Activated CD4-positive, alpha-beta T cell treated with anti-CD3 and anti-CD28 coated beads, Interleukin-2, amount 50 U/mL, for 16 hours (primary cell): ENCODE measurements at places on chromosomes 2 and 18.

- DNase-seq, result no peak
Measured at GRCh38 chr18:56445422-56445821, 193.0 kb downstream of the TXNL1 start.

DNA sequence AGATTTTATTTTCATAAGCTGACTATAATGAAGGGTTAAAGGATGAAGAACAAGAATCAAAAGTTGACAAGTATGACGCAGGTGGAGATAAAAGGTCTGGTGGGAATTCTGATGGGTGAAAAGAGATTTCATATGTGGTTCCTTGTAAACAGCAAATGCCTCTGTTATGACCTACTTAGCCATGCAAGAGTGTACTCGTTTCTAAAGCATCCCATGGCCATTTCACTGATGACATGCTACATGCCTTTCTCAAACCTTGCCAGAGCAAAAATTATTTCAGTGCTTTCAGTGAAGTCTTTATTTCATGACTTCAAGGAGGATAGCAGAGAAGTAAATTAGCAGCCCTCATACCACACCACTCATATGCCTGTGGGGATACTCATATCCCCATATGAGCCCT is 71.7 kb downstream of the FEZ2 start:
- no peak for DNase-seq

DNA sequence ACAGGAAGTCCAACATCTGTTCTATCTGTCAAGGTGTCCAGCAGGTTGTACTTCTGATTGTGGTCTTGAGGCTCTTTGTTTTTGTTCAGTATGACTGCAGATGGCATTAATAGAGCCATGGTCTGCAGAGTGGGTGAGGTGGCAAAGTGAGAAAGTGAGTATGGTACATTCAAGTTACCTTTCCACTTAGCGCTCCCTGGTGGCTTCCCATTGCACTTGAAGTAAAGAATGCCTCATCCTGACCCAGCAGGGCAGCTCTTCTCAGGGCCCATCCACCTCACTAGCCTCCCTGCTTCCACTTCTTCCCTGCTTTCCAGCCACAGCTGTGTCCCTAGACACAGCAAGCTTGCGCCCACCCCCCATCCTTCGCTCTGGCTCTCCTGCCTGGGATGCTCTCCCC is 148.0 kb upstream of the ALPP start:
- DNase-seq, result peak; percentile 14

DNA sequence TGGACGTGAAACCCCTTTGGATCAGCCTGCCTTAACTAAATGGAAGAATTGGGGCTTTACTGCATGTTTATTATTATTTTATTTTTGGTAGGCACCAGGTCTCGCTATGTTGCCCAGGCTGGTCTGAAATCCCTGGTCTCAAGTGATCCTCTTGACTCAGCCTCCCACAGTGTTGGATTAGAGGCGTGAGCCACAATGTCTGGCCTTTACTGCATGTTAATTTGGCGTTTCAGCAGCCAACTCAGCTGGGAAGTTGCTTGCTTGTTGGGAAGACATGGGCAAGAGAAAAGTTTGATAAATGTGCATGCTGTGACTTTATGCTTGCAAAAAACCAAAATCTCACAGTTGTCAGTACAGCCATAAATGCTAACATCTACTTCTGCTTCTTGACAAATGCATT is 105.1 kb downstream of the FMNL2 start:
- no peak for DNase-seq

DNA sequence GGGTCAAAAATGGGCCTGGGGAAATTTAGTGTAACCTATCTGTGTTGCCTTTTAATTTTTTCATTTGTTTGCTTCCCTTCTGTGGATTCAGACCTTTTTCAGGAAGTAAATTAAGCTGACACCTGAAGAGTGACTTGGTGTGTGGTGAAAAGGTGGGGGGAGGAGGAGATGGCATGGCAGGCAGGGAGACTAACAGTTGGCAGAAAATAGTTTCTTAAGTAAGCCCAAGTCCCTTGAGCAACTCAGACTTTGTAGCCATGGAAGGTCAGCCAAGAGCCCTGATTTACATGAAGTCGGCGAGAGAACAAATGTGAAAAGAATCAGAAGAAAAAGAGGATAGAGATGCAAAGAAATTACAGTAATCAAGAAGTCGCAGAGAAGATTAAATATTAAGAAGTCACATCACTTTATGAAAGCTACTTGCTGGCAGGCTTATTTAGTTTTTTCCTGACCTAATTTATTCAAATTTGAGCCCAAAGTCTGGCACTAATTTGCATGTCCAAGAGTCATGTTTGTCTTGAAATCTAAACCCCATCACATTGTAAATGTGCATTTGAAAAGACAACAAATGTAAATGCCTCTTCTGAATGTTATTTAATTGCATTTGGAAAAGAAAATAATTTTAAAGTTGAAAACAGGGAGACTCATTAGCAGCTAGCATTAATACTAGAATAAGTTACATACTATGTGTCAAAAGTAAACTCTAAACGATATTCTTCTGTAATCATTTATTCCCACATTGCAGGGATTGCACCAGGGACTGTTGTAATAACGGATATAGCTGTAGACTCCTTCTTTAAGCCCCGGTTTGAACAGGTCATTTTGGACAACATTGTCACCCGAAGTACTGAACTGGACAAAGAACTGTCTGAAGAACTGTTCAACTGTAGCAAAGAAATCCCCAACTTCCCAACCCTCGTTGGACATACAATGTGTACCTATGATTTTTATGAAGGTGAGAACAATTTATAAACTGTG is 19.3 kb downstream of the UPP2 start:
- DNase-seq, result no peak

GRCh38 chr2:101549371-101549770 is 74.5 kb upstream of the RFX8 start:
- DNase-seq, result no peak

DNA sequence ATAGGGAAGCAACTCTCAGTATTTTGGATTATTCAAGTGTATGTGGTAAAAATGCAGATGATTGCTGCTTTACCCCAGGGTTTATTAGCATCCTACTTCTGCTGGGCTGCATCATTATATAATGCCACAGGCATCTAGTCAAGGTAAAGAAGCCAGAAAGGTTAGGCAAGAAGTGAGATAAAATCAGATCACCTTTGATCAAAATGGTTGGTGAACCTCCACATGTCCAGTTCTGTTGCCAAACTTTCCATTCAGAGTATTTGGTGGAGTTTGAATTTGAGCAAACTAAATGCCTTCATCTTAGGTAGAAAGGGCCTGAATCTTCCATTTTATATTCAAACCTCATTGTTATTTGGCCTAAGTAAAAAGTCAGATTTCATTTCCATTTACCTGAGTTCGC is 29.7 kb upstream of the NOSTRIN start:
- DNase-seq, result no peak

GRCh38 chr2:196372811-196373664 is 201.7 kb upstream of the STK17B start:
- no peak for DNase-seq

DNA sequence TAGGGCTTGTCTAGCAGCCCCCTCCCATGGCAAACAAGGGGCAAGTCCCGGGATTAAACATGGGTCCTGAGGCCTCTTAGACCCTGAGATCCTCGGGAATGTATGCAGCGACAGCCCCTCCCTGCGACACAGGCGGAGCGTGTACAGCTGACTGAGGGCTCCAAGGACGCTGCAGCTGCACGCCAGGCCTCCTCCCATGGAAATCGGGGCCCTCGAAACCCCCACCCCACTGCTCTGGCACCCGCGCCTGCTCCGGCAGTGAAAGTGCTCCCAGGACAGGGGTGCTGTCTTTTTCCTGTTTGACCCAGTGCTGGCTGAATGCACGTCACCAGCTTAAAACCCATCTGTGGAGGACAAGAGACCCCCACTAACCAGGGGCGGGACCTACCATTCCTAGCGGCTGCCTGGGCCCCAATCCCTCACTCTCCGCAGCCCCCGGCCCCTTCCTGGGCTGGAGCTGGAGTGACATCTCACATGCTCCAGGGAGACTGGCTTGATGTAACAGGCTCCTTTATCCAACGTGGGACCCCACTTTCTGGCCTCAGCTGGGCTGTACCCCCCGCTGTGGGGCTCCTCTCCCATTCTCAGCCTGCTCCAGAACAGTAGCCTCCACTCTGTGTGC is 247.7 kb downstream of the TWIST2 start:
- no peak for DNase-seq

GRCh38 chr2:229714080-229714735 is at the start of gene DNER:
DNER (minus strand) TSS chr2:229714555; CDS start chr2:229714423, 132 bp downstream.
- peak; percentile 53 for DNase-seq
